NCI-H1092 treated with DMSO at 0.1 percent for 48 hours (cell line): ENCODE measurements at places on chromosomes 6 and 20.
A peak's percentile ranks its signal among the peaks of the same experiment; 100 is the strongest.

DNA sequence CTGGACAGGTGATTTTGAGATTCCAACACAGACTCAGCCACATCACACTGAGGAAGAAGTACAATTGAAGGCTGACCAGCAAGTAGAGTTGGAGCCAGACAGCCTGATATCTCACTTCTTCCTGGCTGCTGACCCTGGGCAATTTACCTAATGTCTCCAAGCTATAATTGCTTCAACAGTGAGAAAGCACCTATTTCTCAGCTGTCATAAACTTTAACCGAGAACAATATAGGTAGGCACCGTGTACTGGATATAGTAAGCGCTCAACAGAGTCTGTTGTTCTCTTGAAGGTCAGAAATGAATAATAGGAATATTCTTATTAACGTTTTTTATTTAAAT is 28.3 kb downstream of the STX7 start:
- no peak for DNase-seq

DNA sequence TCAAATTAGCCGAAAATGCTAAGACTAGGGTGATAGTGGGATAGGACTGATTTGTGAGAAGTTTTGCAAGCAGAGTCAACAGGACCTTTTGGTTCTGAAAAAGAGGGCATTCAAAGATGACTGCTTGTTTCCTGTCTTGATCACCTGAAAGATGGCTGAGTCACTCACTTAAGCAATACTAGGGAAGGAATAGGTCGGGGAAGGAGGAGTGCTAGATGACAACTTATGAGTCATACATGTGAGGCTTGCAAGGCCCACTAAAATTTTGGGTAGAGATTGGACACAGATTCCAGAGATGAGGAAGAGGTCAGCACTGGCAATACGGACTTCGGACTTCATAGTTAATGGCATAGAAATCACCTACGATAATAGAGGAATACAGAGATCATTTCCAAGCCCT is 89.2 kb downstream of the FAM83B start:
- DNase-seq, result no peak

- DNase-seq, result no peak
Observed at GRCh38 chr6:67897998-67898607, 737.0 kb upstream of the ADGRB3 start.

DNA sequence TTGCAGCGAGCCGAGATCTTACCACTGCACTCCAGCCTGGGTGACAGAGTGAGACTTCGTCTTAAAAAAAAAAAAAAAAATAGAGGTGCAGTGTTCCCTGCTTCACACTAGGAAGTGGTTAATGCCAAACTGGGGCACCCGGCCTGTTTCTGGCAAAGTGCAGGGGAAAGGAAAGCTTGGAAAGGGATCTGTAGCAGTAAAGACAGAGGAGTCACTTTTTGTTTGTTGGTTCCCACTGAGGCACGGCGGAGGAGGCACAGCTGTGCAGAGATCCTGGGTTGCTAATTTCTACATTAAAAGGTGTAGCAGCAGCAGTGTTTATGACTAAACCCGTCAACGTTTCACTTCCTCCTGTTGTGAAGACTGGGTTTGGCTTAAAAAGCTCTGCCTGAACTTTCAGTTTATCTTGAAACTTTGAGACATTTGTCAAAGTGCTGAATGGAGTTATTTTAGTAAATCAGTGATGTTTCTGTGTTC is 125.6 kb downstream of the CARMIL1 start:
- no peak for DNase-seq

- DNase-seq, result no peak
Observed at GRCh38 chr20:58651946-58652605, 993 bp downstream of the STX16 start.

DNA sequence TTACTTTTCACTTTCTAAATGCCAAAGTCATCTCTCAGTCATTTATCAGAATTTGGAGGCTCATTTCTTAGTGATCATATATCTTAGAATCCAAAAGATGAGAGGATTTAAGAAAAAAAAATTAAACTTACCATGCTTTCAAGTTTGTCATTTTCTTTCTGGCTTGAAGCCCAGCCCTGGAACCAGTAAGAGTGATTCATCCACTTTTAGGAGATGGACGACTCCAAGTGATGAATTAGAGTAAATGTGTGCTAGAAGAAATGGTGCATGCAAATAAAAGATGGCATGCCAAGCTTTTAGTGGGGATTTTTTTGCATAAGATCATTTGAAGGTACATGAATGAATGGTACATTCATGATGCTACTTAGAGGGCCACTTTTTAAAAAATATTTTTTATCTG is 20.1 kb downstream of the PLCB1 start:
- DNase-seq, result no peak

DNA sequence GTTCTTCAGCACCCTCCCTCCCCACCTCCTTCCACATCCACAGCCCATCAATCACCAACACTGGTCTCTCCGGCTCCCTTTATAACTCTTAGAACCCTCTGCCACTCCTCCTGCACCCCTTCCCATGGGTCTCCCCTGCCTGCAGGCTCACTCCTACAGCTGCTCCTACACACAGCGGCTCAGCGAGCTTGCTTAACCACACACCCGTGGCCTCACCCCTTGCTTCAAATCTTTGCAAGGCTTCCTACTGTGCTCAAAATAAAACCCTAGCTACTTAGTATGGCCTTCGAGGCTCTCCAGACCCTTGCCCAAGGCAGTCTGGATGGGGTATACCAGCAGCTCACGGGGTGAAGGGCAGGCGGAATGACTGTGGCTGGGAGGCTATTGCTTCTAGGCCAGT is 63.7 kb downstream of the JPH2 start:
- DNase-seq, result no peak

- no peak for DNase-seq
Observed at GRCh38 chr20:16505894-16506293, 67.4 kb downstream of the KIF16B start.

GRCh38 chr6:21230536-21230935 is 363.0 kb upstream of the SOX4 start:
- no peak for DNase-seq

DNA sequence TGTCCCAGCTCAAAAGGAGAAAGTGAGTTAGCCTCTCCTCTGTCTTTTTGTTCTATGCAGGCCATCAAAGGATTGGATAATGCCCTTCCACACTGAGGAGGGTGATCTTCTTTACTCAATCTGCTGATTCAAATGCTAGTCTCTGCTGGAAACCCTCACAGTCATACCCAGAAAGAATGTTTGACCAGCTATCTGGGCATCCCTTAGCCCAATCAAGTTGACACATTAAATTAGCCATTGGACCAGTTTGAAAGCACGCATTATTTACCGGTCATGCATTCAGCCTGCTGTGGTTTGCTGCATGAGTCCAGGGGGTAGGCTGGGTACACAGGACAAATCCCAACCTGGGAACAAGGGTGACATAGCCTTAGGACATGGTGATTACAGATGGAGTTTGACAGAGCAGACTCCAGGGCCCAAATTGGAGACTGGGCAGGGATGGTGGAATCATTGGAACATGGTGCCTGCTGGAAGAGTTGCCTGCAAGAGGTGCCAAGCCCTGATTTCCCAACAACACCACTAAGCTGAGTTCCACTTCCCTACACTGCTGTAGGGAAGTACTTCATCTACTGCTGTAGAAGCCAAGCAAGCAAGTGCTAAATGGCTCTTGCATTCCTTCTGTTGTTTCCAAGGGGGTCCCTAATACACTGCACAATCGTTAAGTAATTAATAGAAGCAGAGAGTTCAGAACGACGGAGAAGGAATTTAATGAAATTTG is 87.7 kb downstream of the RNF182 start:
- no peak for DNase-seq

DNA sequence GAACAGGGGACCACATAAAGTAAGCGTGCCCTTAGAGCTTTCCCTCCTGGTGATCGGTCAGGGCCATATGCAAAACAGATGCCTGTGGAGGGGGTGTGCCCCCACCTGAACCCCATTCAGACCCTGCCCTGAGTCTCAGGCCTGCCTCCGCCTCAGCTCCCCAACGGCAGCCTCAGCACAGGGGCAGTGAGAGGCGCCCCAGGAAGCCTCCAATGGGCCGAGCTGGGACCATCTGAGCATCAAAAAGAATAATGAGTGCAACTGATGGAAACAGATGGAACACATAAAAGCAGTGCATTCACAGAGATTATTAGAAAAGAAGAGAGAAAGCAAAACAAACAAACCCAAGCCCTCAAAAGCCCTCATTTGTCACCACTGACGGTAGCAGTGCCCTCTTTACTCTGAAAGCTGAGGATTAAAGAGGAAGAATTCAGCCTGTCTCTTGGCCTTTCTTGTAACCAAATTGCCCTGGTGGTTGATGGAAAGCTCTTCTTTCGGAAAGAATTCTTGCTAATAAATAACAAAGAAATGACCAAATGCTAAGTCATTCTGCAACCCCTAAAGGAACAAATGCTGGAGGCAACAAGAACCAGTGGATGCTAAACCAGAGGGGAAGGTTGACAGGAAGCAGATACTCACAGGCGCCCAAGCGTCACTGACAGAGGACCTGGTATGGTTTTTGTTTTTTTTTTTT is 6.8 kb downstream of the ADISSP start:
- peak; percentile 9 for DNase-seq

- peak; percentile 45 for DNase-seq
Observed at GRCh38 chr6:4134841-4135664, at the start of gene ECI2. ECI2 (minus strand) TSS chr6:4135575; CDS start chr6:4135560, 15 bp downstream.

DNA sequence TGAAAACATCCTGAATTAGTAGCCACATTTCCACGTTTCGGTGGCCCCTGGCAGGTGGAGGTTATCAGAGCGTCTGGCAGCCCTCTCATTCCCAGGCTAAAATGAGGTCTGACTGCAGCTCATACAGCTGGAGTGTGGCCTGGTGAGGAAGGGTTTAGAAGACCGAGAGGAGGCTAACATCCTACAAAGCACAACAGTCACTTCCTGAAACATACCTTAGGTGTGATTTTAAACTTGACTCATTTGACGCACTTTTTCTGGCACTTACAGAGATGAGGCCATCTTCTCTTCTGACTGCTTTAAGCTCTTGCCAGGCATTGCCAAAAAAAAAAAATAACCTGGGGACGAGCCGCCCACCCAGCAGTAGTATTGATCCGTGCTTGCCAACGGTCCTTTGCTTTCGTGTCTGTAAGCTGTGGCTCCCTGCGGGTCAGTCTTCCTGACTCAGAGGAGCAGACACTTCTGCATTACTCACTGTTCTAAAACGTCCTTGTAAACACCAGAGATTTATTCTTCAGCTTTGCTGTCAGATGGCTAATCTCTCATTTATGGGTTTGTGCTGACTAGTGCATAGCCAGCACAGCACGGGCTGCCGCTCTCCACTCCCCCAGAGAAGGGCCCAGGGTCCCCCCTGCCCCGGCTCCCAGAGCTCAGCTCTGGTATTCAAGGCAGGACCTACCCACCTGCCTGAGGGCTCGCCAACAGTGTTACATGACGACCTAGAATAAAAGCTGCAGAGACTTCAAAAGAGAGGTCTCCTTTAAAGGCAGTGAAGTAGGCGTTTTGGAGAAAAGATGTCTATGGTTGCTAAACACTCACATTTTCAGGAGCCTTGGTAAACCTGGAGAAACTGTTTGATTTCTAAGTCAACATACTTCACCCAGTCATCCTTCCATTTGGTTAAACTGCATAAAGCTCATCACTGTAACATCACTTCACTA is 78.5 kb upstream of the FRMD1 start:
- peak; percentile 92 for DNase-seq

DNA sequence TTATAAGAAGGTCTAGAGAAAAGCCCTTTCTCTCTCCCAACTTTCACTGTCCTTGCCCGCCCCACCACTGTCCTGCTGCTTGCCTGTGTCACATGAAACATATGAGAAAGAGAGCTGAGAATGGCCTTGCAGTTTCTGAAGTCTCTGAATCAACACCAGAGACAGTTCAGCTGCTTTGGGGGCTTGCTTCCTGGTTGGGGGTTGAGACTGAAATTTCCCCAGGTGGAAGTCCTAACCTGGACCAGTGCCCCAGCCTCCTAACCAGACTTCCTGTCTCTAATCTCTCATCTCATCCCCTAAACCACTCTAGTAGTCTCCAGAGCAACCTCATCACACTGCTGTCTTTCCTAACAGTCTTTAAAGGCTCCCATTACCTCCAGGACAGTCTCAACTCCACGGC is 10.7 kb downstream of the TRAM2 start:
- DNase-seq, result no peak

GRCh38 chr6:28985462-28986164 is 19.5 kb downstream of the ZNF311 start:
- DNase-seq, result peak; percentile 78

DNA sequence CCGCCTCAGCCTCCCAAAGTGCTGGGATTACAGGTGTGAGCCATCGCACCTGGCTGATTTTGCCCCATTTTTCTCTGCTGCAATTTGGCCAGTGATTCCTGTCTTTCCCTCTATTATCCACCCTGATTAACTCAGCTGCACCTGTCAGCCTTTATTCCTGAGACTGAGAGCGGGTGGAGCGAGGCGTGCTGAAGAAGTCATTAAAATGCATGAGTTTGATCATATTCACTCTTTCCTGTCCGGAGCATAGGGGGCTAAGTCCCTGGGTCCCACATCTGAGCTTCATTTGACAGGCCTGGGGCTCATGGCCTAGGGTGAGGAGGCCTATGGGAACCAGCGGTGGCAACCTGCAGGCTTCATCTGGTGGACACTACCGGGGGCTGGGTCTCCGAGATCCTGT is 25.7 kb upstream of the CTNNBL1 start:
- no peak for DNase-seq

DNA sequence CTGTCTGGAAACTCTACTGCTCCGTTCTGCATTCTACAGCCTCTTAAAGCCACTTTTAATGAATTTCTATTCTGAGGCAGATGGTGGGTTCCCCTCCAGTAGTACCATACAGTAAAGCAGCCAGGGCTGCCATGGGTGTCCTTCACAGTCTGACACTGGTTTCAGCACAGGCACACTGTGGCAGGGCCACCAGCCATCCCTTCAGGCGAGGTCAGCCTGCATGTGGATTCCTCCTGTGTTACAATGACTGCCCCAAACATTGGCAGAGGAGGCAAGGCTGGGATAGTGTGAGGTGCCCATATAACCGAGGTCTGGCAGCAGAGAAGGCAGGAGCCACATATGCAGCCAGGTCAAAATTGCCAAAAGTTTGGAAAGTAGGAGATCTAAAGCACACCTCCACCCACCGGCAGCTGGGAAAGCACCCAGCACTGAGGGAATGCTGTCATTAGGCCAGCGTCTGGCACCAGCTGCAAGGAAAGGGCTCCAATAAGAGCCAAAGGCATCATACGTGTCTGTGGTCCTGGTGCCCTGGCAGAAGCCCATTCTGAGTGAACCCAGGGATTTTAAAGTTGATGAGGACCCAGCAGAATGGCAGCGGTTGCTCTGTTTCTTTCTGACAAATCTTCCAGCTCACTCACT is 24.0 kb downstream of the STK35 start:
- no peak for DNase-seq

GRCh38 chr6:149052350-149053106 is 265.0 kb upstream of the TAB2 start:
- no peak for DNase-seq
